ENCODE measurements at places on chromosomes 13 and 19.

DNA sequence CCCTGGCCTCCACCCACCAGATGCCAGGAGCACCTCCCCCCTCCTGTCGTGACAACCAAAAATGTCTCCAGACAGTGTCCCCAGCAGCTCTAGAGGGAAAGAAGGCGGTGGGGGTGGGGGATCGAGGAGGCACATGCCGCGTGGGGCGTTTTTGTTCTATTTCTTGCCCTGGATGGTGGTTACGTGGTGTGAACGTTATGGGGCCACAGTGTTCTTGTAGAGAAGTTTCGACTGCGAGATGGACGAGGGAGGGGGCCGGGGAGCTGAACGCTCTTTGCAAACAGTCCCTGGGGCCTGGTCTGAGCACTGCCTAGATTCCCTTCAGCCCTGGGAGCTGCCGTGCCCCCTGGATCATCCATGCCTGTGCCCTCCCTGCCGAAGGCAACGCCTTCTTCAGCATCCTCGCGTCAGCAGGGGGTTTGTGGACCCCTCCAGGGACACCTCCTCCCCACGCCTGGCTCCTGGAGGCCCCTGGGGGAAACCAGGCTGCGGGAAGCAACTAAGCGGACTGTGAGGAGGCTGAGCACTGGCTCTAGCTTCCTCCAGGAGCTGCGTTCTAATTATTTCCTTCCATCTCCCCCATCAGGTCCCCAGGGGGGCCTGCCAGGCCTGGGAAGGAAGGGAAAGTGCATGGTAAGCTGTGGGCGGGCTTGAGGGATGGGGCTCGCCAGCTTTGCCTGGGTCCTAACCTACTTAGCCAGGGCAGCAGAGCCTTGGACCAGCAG, 131.5 kb downstream of the IER2 start:
- DNase-seq, result no peak

DNA sequence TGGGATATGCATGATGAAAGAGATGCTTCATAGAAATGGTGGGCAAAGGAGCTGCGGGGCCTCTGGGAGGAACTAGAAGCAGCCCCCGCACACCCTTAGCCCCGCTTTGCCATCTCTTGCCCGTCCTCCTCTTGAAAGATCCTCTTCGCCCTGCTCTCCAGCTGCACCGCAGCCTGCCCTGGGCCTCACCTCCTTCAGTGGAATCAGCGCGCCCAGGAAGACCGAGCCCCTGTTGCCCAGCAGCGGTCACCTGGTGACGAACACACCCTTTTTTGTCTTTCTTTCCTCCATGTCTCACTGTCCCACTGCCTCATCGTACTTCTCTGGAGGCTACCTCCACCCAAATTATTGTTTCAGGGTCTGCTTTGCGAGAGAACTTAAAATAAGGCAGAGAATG, 807.6 kb downstream of the UQCRFS1 start:
- no peak for DNase-seq

GRCh38 chr19:46056536-46056935, 15.7 kb upstream of the IGFL4 start:
- DNase-seq, result no peak

DNA sequence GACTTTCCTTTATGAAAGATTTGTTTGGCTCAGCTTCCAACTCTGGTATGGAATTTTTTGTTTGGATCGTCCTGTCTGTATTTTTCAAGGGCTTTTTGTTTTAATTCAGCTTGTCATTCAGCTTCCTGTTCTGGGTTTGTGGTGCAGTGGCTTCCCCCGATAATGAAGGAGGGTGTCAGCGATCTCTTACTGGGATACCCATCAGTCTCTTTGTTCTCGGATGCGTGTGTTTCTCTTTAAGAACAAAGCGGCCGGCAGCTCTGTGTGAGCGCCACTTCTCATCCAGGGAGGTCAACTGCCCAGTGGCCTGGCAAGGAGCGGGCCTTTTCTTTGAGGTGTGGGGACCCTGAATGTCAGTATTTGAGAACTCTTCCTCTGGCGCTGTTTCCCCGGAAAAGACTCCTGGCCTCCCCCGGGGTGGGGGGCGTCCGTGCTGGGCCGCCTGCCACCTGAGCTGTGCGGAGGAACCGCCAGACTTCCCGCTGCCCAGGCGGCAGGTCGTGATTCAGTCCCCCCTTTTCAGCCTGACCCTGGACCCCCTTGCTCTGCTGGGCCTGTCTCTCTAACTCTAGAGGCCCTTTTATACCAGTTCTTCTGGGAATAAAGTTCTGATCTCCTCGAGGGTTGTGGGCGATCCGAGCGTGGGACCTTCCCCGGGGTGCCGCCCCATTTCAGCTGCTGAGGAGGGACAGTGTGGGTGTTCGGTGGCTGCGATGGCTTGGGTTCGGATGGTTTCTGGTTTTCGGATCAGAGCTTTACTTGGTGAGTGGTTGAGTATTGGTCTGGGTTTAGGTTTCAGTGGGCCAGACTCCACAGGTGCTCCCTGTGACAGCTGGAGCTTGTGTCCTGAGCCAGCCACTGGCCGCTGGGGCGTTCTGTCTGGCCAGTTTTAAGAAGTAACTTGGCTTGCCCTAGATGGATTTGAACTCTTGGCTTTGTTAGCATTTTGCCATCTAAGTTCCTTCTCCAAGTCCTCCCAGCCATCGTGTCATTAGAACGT, 3.4 kb downstream of the SF3A2 start:
- DNase-seq, result no peak

DNA sequence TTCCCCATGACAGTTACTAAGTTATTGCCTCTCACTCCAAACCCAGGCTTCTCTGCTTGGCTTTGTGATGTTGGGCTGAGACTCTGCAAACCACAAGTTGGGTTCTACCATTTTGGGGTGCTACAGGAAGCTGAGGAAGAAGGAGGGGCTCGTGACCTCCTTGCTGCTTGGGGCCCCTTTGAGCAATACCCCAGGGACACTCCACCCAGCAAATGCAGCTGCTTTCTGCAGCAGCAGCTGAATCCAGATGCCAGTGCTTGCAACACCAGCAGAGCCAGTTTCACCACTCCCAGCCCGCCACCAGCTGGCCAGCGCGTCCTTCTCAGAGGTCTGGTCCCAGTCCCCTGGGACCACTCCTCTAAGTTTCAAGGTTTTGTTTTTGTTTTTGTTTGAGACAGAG, 22.0 kb upstream of the UBAC2 start:
- no peak for DNase-seq

GRCh38 chr13:20193162-20193906, 596 bp upstream of the GJB2 start:
- DNase-seq, result no peak

DNA sequence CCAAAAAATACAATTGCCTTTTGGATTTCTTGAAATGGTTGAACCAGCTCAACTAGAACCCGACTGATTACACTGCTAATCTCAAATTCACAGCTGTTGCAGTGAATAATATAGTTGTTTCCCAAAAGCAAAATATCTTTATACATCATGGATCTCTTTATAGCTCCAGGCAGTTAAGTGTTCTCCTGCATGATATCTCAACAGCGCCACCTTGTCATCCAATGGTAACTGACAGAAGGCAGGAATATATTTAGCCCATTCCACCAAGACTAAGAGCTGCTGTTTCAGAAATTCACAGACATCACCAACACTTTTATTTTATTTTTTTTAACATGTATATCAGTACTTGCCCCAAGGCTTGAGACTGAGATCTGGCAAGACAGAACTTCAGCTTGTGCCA, 1141.0 kb upstream of the PRR20A start:
- no peak for DNase-seq

- no peak for DNase-seq
These were observed 1.9 kb upstream of the C1QTNF9 start for GRCh38 chr13:24307211-24308067.

- DNase-seq, result no peak
These were observed 15.3 kb downstream of the PRKCSH start for GRCh38 chr19:11450570-11451326.

DNA sequence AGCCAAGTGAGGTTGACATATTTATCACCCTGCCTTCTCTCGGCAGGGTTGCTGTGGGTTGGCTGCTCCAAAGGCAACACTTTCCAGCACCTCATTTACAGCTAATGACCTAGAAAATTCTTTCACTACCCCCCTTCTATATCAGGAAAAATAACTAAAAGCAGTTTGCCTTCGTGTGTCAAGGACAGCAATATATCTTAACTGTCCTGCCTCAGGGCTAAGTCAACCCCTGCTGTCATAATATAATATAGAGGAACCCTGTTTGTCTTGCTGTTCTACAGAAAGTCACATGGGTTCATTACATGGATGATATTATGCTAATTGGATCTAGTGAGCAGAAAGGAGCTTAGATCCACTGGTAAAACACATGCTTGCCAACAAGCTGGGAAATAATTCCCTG, 28.1 kb upstream of the USP12 start:
- DNase-seq, result no peak

DNA sequence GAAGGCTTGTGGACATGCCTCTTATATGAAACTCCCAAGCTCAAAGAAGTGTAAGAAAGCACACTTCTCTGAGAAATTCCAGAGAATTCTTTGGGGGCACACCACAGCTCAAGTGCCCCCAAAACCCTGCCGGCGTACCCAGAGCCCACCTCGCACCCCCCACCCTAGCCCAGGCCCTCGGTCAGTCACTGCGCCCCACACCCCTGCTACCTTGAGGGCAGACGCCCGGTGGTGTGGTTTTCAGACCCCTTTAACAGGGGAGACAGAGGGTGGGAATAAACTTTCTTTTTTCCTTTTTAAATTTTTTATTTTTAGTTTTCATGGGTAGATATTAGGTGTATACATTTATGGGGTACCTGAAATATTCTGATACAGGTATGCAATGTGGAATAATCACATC, 29.5 kb downstream of the PEPD start:
- DNase-seq, result no peak

DNA sequence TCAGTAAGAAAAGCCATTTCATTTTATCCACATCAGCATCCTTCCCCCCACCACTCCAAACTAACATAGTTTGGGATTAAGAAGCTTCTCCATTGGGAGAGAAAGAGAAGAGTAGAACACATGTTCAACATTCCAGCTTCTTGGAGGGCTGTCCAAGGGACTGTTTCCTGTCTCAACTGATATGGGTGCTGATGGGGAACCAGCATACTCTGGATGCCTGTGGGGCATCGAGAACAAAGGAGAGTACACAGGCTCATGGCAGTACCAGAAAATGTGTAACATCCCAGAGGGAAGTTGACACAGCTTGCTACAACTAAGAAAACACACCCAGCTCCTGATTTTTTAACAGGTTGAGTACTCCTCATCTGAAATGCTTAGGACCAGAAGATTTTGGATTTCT, 24.7 kb downstream of the SUCLA2 start:
- no peak for DNase-seq

- no peak for DNase-seq
These were observed 15.2 kb downstream of the EPN1 start for GRCh38 chr19:55690109-55690768.

- DNase-seq, result no peak
These were observed 458.3 kb downstream of the COG6 start for GRCh38 chr13:40113643-40114304.

- DNase-seq, result no peak
These were observed 95.1 kb downstream of the ATP11A start for GRCh38 chr13:112784811-112785482.

GRCh38 chr13:77386046-77386445, 59.2 kb upstream of the MYCBP2 start:
- no peak for DNase-seq

GRCh38 chr13:34521171-34521570, 420.9 kb upstream of the NBEA start:
- no peak for DNase-seq
